Uterus (tissue), 4 donors: ENCODE measurements at places on chromosomes 2 and 18. TPM values are rescaled to one million over a fixed set of nuclear protein-coding genes. Genes with fewer than 3 reads are reported as not detected.
A peak's percentile ranks its signal among the peaks of the same experiment; 100 is the strongest.

Gene ACMSD
- total RNA-seq = not detected

Gene ALLC
- not detected for total RNA-seq

Gene SH3BP4
- total RNA-seq = 28.4 TPM

Gene ENOSF1
- 60.6 TPM for total RNA-seq

- no peak overlapping the region for H3K4me3 ChIP-seq
- H3K36me3 ChIP-seq = no peaks in the 10 kb centered on the region
- H3K4me1 ChIP-seq = no peaks in the 10 kb centered on the region
- DNase-seq = no peak
- H3K27me3 ChIP-seq = no peaks in the 10 kb centered on the region
Measured at GRCh38 chr2:143451642-143452281, 322.5 kb downstream of the ARHGAP15 start.

DNA sequence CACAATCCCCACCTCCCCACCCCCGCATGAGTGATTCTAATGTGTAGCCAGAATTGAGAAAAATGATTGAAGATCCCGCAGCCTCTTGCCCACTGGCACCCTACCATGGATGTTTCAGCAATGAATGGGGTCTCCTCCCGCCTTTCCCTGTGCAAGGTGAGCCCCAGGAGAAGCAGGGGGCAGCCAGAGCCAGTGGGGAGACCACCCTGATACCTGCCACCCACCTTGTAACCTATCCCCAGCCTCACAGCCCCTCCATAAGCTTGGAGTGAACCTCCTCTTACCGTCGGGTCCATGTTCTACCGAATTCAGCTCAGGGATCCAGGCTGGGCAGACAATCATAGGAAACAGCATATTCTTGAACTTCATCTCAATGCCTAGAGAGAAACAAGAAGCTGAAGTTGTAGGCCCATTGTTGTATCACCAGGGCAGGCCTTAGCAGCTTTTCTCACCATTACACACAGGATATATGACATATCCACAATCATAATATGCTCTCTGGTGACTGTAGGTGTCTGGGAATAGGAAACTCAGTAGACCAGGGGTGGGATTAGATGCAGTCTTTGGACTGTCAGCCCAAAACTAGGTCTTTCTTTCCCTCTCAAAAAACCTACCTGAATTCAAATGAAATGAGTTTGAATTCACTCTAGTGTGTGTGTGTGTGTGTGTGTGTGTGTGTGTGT lies 30.9 kb downstream of the XDH start:
- no peaks in the 10 kb centered on the region for H3K27me3 ChIP-seq
- H3K27ac ChIP-seq = no peak overlapping the region
- H3K36me3 ChIP-seq = no peaks in the 10 kb centered on the region
- no peak for DNase-seq

- H3K36me3 ChIP-seq = no peaks in the 10 kb centered on the region
- no peak for DNase-seq
- no peak overlapping the region for H3K4me3 ChIP-seq
- no peaks in the 10 kb centered on the region for H3K4me1 ChIP-seq
Measured at GRCh38 chr2:170155022-170155722, 22.8 kb upstream of the MYO3B start.

GRCh38 chr18:45724601-45725000 lies 620 bp downstream of the SLC14A1 start:
- H3K4me1 ChIP-seq = no peaks in the 10 kb centered on the region
- H3K4me3 ChIP-seq = no peak overlapping the region
- DNase-seq = no peak
- no peaks in the 10 kb centered on the region for H3K36me3 ChIP-seq

GRCh38 chr2:189662669-189663226 lies 1.5 kb downstream of the ASNSD1 start:
- no peak for DNase-seq
- peaks cover 11% of the 10 kb centered on the region for H3K4me1 ChIP-seq
- H3K4me3 ChIP-seq = peak overlapping the region; percentile 74
- peak overlapping the region; percentile 92 for H3K27ac ChIP-seq
- H3K27me3 ChIP-seq = no peaks in the 10 kb centered on the region

DNA sequence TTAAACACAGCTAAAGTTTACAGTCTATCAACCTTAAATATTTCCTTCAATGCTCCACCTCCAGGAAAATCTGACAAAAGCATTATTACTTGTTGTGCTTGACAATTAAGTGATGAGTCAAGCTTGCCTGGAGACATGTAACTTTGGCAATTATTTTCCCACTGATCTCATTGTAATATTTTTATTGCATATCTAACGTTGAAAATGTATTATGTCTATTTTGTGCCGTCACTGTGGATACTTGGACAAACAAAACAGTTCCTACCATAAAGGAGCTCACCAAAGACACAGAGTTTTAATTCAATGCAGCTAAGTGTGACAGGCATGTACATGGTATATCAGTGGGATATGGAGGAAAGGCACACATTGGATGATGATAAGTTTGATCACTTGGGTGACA lies 24.7 kb downstream of the RNF103 start:
- H3K4me1 ChIP-seq = no peaks in the 10 kb centered on the region
- H3K27ac ChIP-seq = peak overlapping the region; percentile 9
- no peak for DNase-seq
- H3K36me3 ChIP-seq = no peaks in the 10 kb centered on the region
- H3K4me3 ChIP-seq = no peak overlapping the region

DNA sequence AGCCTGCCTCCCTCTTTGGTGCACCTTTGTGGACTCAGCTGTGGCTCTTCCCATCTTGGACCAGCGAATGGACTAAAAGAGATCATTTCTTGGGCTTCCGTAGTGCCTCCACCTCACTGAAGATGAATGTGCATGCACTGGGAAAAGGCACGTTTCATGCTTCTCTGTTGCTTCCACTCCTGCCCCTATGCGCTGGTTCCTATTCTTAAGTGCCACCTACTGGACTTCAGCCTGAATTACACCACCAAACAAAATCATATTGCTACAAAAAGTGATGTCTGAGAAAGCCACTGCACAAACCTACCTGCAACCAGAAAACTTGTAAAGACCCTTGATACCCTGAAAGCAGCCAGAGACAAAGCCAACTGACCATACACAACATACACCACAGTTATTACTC lies 695.6 kb downstream of the TSN start:
- no peak overlapping the region for H3K4me3 ChIP-seq
- no peaks in the 10 kb centered on the region for H3K4me1 ChIP-seq
- H3K27me3 ChIP-seq = no peaks in the 10 kb centered on the region
- no peak overlapping the region for H3K27ac ChIP-seq
- no peak for DNase-seq

DNA sequence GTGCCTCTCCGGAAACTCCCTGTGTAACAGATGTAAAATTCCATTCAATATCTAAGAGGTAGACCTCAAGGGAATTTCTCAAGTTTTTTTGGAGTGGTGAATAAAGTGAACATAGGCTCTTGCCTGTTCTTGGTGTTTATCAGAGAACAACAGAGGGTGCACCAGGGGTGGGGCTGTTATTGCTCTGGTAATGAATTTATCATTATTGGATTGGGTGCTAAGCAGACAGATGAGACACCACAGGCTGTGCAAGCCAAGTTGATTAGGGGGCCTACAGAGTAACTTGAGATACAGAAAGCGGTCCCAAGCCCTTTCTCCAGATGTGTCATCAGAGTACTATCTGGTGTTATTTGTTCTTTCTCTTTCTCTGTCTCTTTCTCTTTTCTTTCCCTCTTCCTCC lies 286.3 kb downstream of the OSR1 start:
- H3K36me3 ChIP-seq = no peaks in the 10 kb centered on the region
- H3K4me1 ChIP-seq = peaks cover 4% of the 10 kb centered on the region
- H3K27ac ChIP-seq = no peak overlapping the region
- no peak for DNase-seq

- no peak for DNase-seq
- no peaks in the 10 kb centered on the region for H3K36me3 ChIP-seq
- H3K4me1 ChIP-seq = no peaks in the 10 kb centered on the region
- no peak overlapping the region for H3K27ac ChIP-seq
- H3K27me3 ChIP-seq = no peaks in the 10 kb centered on the region
- H3K4me3 ChIP-seq = no peak overlapping the region
Measured at GRCh38 chr2:78980152-78980465, 45.4 kb upstream of the REG3G start.

DNA sequence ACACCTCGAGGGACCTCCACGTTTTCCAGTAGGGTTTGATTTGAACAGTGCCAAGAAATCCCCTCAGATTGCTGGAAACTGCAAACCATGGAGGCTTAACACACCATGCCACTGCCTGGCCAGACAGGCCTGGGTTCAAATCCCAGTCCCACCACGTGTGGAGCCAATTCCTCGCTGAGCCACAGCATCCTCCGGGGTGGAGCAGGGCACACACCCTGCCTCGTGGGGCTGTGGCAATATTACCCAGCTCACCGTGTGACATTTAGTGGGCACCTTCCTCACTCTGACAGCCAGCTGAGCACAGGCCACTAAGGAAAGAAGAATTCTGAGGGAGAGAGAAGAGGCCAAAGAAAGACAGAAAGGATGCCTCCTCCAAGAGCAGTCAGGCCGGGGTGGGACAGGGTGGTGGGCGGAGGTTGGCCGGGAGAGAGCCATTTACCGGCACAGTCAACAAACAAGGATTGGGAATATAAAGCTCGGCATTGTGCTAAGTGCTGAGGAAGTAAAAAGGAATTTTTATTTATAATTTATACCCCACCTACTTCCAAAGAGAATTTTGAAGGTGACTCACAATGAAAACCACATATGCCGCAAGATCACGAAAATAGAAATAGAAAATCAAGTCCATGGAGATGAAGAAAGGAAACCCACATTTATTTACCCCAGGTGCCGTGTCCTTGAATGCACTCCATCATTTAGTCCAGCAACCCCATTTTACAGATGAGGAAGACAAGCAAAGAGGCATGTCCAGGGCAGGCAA lies 111.5 kb downstream of the MCFD2 start:
- DNase-seq = no peak
- H3K36me3 ChIP-seq = no peaks in the 10 kb centered on the region
- H3K27me3 ChIP-seq = no peaks in the 10 kb centered on the region
- H3K4me1 ChIP-seq = no peaks in the 10 kb centered on the region
- no peak overlapping the region for H3K27ac ChIP-seq

DNA sequence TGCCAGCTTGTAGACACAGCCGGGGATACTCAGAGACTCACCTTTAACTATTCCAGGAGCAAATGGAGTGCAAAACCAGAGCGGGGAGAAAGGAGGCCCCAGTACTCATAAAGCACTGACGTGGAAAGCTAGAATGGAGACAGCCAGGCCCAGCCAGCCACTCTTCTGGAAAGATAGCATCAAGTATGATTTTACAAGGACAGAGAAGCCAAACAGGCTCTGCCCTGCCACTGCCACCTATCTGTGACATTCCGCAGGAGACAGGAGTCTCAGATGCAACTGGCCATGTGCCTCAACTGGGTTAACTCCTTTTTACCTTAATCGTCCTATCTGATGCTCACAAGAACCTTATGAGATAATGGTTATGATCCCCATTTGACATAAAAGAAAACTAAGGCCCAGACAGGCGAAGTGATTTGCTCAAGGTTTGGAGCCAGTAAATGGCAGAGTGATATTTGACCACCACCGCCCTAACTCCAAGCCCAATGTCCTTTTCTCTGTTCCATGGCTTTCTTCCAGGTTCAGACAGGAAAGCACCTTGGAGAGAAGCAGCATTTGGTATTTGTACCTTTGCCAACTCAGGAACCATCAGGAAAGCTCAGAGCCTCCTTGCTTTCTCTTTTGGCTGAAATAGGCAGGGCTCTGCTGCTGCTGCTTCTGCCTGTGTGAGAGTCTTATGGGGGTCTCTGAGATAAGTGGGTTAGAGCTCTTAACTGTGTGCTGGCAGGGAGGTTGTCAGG lies 15.6 kb downstream of the KIF3C start:
- no peak overlapping the region for H3K27ac ChIP-seq
- H3K36me3 ChIP-seq = no peaks in the 10 kb centered on the region
- no peaks in the 10 kb centered on the region for H3K4me1 ChIP-seq
- H3K27me3 ChIP-seq = no peaks in the 10 kb centered on the region

DNA sequence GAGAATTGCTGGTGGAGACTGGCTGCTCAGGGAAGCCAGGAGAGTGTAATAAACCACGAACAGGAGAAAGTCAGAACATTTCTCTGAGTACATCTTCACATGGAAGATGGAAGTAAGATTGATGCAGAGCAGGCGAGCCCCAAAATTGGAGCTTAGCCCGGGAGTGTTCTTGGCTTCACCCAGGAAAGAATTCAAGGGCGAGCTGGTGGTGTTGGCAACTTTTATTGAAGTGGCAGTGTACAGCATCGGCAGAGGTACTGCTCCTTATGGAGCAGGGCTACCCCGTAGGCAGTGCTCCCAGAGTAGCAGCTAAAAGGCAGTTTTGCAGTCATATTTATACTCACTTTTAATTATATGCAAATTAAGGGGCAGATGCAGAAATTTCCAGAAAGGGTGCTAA lies 281.4 kb upstream of the MEX3C start:
- no peaks in the 10 kb centered on the region for H3K4me1 ChIP-seq
- H3K36me3 ChIP-seq = no peaks in the 10 kb centered on the region
- no peak overlapping the region for H3K27ac ChIP-seq
- DNase-seq = no peak
- no peak overlapping the region for H3K4me3 ChIP-seq

GRCh38 chr2:225319872-225320271 lies 79.6 kb upstream of the NYAP2 start:
- H3K4me1 ChIP-seq = no peaks in the 10 kb centered on the region
- H3K4me3 ChIP-seq = no peak overlapping the region
- no peak overlapping the region for H3K27ac ChIP-seq
- H3K36me3 ChIP-seq = no peaks in the 10 kb centered on the region
- no peak for DNase-seq

- H3K27me3 ChIP-seq = no peaks in the 10 kb centered on the region
- H3K36me3 ChIP-seq = no peaks in the 10 kb centered on the region
- no peaks in the 10 kb centered on the region for H3K4me1 ChIP-seq
- no peak overlapping the region for H3K4me3 ChIP-seq
- DNase-seq = no peak
- no peak overlapping the region for H3K27ac ChIP-seq
Measured at GRCh38 chr2:22801071-22801470, 583.9 kb upstream of the KLHL29 start.

- H3K4me3 ChIP-seq = no peak overlapping the region
- H3K4me1 ChIP-seq = no peaks in the 10 kb centered on the region
- H3K27ac ChIP-seq = no peak overlapping the region
- no peak for DNase-seq
- no peaks in the 10 kb centered on the region for H3K27me3 ChIP-seq
Measured at GRCh38 chr2:43553341-43553855, 42.4 kb downstream of the THADA start.

GRCh38 chr2:130853391-130853790 lies 16.7 kb downstream of the ARHGEF4 start:
- no peak for DNase-seq
- no peaks in the 10 kb centered on the region for H3K27me3 ChIP-seq
- H3K4me1 ChIP-seq = no peaks in the 10 kb centered on the region
- H3K36me3 ChIP-seq = no peaks in the 10 kb centered on the region
- H3K27ac ChIP-seq = no peak overlapping the region

DNA sequence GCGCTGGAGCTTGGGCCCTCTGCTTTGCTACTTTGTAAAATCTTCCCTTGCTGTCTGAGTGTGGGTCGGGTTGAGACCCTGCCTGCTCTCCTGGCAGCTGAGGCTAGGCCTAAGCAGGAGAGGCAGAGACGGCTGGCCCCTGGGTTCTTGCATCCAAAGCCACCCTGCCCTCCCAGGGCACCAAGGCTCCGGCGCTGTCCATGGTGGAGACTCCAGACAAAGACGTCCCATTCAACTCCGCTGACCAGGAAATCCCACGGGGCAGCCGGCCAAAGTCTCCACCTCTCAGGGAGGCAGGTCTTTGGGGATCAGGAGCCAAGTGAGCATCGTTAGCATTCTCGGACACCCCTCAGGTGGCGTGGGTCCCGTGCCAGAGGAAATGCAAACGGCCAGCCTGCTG lies 2.6 kb upstream of the PRLH start:
- no peaks in the 10 kb centered on the region for H3K27me3 ChIP-seq
- no peak overlapping the region for H3K4me3 ChIP-seq

- DNase-seq = no peak
- H3K27ac ChIP-seq = no peak overlapping the region
- no peaks in the 10 kb centered on the region for H3K4me1 ChIP-seq
- H3K27me3 ChIP-seq = no peaks in the 10 kb centered on the region
- H3K36me3 ChIP-seq = no peaks in the 10 kb centered on the region
Measured at GRCh38 chr2:127400897-127401756, 13.4 kb upstream of the MAP3K2 start.
